Activated CD8-positive, alpha-beta memory T cell treated with anti-CD3 and anti-CD28 coated beads for 1 hour (primary cell): ENCODE measurements at places on chromosomes 7 and 10.

DNA sequence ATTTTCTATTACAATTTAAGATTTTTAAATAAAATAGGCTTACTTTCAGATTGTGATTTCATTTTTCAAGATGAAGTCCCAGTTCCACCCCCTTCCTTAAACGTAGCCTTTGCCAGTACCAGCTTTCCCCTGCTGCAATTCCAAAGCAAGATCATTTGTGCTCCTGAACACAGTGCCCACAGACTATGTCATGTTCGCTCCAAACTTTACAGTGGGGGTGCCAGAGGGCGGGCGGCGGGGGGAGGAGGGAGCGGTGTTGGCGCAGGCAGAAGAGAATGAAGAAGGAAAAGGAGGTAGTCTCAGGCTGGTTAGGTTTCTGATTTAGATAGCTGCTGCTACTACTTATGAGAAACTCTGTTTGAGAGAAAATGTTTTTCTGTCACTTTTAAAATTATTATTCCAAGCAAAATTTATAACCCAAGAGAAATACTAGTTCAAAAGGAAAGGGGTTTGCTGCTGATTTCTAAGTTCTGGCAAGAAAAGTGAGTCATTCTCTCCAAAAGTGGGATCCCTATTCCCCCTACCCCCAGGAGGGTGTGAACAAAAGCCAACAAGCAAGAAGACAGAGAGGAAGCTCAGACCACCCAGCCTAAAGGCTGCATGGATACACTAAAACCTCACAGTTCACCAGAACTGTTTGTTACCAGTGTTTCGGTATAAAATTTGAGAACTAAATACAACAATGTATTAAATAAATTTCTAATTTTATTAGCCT is 109.6 kb downstream of the SRPK2 start:
- no peak for DNase-seq

- DNase-seq: no peak
Measured at GRCh38 chr10:73743327-73743904, 756 bp upstream of the SEC24C start.

- no peak for DNase-seq
Measured at GRCh38 chr10:21926949-21927348, 76.6 kb downstream of the DNAJC1 start.

DNA sequence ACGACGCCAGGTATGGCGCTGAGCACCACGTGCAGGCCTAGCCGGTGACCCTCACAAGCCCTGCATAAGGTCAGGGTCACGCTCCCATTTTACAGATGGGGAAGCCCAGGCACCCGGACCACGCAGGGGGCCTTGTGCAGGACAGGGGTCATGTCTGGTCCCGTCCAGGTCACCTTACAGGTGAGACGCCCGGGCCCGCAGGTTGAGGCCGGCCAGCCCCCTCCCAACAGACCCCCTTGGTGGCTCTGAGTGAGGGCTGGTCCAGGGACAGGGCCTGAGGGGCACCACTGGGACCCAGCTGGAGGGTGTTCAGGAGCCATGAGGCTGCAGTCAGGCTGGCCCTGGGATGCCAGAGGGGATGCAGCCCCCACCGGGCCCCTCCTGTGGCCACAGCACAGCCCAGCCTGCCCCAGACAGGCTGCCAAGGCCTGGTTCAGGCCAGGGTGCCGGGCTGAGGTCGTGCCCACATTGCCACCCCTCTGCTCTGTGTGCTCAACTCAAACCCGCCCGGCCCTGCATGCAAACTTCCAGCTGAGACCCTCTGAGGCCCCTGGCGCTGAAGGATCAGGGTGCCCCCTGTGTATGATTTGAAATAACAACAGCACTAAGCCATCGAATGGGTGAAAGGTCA is 69.0 kb downstream of the PWWP2B start:
- no peak for DNase-seq
